AG10803 (cell line): ENCODE measurements at places on chromosomes 3 and 15.

GRCh38 chr15:90884719-90885431 lies 571 bp downstream of the FES start:
- DNase-seq, result no peak

- DNase-seq, result no peak
Measured at GRCh38 chr3:14245248-14245639, 66.6 kb downstream of the LSM3 start.

- no peak for DNase-seq
Measured at GRCh38 chr3:62954580-62954979, 79.4 kb upstream of the CADPS start.

DNA sequence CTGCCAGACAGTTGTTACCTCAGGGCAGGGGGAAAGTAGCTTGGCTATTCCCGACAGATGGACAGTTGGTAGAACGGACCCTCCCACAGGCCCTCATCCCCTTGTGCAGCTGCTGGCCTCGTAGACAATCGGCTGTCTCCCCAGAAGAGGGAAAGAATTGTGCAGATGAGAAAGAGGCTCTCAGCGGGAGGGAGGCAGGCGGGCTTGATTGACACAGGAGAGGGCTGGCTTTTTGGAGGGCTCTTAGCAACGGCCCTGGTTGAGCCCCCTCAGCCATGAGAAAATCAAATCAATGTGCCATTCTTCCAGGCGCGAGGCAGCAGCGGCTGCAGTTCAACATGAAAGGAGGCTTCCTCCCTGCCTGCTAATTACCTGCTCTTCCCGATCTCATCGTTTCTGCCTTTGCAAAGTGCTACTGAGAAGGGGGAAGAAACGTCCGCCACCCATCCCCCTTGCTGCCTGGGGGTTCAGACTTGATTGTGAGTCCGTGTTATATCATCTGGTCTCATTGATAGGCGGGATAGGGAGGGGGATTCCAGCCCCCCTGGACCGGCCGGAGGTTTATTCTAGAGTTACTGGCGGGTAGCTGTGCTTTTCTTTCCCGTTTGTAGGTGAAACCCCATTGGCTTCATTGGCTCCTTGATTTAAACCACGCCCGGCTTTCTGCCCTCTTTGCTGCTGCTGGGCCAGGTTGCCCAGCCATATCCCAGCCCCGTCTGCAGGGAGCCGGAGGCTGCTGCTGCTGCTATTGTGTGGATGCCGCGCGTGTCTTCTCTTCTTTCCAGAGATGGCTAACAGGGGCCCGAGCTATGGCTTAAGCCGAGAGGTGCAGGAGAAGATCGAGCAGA lies at the start of gene TAGLN3:
TSS of gene TAGLN3 (plus strand) at position 287 of the 848 bp plus-strand sequence. CDS start at position 788, 501 bp downstream.
- no peak for DNase-seq

GRCh38 chr3:182795389-182795782 lies 2.1 kb downstream of the ATP11B start:
- peak; percentile 17 for DNase-seq

- DNase-seq, result no peak
Measured at GRCh38 chr3:187150599-187150998, 11.3 kb upstream of the RPL39L start.

DNA sequence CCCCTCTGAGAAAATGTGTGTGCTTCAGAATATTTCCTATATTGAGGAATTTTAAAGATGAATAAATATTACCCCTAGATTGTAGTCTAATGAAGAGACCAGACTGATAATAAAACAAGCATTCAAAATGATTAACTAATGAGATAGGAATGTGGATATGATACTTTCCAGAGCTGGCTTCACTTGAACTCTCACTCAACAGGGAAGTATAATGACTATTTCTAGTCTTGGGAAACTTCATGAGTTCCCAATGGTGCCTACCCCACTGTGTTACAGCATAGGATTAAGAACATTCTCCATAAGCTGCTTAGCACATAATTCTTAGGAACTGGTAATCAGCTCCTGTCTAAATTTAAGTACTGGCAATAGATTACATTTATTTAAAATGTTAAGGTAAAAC lies 261.5 kb upstream of the ZNF385D start:
- peak; percentile 7 for DNase-seq

GRCh38 chr15:82135638-82136037 lies 89.8 kb upstream of the MEX3B start:
- no peak for DNase-seq

- peak; percentile 21 for DNase-seq
Measured at GRCh38 chr15:49832511-49832910, 211.7 kb downstream of the DTWD1 start.

DNA sequence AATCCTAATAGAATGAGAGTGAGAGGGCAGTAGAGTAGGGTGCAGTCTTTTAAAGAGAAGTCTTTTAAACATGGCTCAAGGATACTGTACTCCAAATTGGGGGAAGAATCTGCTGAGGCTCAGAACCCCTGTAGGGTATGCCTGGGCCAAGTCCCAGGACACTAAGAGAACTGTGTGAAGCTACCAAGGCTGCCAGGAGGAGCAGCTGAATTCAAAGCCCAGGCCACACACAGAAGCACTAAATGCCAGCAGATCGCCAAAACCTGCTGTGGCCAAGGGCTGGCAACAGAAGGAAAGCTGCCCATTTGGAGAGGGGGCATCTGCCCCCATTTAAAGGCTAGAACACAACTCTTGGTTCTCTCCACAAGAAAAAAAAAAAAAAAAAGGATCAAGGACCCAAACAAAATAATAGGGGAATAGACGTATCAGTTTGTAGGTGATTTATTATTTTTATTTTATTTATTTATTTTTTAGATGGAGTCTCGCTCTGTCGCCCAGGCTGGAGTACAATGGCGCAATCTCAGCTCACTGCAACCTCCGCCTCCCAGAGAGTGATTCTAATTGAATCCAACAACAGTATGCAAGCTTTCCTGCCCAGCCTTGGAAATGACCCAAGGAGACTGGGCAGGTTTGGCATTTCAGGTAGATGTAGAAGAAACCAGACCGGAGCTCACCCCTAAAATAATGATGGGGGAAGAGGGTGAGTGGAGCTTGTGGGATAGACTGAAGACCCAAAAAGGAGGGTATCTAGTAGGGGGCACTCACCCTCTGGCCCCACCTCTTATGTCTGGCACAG lies 279.0 kb upstream of the WNT5A start:
- DNase-seq, result no peak

- no peak for DNase-seq
Measured at GRCh38 chr3:85482213-85482490, 523.4 kb downstream of the CADM2 start.
